ENCODE measurements at places on chromosomes 6 and 20. TPM values are rescaled to one million over a fixed set of nuclear protein-coding genes. Genes with fewer than 3 reads are reported as not detected.

EPHA7 gene
- 0.05 TPM for total RNA-seq

CYB5R4 gene
- 7.7 TPM for total RNA-seq

GSTA3 gene
- total RNA-seq, result not detected

ANKRD6 gene
- total RNA-seq, result 2.2 TPM

HEBP2 gene
- total RNA-seq, result 39.9 TPM

SRMS gene
- total RNA-seq, result not detected

FLRT3 gene
- total RNA-seq, result not detected

SLA2 gene
- total RNA-seq, result not detected

PRR18 gene
- not detected for total RNA-seq

NR2E1 gene
- total RNA-seq, result not detected

RAMACL gene
- 3.2 TPM for total RNA-seq

Measured in cardiac ventricle fibroblast (primary cell).